Stimulated activated CD4-positive, alpha-beta T cell treated with anti-CD3 and anti-CD28 coated beads, Interleukin-1b, Interleukin-23, amount 100 ng/mL, for 48 hours (primary cell): ENCODE measurements at places on chromosomes 4 and X.

GRCh38 chr4:55125087-55125721 lies at the start of gene KDR:
Gene KDR (minus strand): TSS chr4:55125595. CDS start chr4:55125293, 302 bp downstream.
- no peak for DNase-seq

DNA sequence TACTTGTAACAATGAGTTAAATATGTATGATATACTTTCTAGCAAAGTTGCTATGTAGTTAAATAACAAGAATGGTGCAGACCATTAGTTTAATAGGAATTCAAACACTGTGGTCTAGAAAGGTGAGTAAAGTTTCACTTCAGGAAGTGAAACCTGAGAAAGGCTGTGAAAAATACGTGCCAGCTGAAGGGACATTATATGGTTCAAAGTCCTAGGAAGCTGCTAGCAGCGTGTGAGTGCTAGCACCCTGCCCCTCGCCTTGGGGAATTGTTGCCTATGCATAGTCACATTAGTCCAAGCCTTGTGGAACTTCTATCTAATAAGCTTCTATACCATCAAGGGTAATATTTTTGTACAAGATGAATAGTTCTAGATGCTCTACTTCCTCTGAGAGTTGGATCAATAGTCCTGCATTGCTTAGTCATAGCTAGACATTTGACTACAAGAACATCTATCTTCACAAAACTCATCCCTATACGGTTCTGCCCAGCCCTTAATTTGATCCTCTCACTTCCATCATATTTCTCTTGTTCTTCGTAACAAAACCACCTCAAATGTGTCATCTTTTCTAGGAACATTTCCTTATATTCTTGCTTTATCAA lies 45.8 kb upstream of the ARSJ start:
- DNase-seq, result no peak

GRCh38 chr4:135244696-135245095 lies 1043.1 kb upstream of the PABPC4L start:
- no peak for DNase-seq

DNA sequence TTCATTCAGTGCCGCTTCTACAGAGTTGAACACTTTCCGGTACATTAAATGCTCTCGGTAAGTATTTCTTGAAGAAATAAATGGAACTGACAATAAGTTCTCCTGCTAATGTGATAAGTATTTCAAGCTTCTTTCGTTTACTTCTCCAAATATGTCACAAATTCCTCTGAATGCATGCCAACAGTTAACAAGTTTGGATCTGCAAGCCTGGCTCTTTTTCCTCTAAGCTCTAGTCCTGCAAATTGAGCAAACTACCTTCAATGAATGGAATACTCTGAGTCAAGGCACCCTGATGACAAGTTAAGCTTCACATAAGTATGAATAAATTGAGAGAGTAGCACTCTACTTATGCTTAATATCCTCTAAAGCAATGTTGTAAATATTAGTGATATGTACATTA lies 403.6 kb downstream of the PDGFC start:
- DNase-seq, result no peak

DNA sequence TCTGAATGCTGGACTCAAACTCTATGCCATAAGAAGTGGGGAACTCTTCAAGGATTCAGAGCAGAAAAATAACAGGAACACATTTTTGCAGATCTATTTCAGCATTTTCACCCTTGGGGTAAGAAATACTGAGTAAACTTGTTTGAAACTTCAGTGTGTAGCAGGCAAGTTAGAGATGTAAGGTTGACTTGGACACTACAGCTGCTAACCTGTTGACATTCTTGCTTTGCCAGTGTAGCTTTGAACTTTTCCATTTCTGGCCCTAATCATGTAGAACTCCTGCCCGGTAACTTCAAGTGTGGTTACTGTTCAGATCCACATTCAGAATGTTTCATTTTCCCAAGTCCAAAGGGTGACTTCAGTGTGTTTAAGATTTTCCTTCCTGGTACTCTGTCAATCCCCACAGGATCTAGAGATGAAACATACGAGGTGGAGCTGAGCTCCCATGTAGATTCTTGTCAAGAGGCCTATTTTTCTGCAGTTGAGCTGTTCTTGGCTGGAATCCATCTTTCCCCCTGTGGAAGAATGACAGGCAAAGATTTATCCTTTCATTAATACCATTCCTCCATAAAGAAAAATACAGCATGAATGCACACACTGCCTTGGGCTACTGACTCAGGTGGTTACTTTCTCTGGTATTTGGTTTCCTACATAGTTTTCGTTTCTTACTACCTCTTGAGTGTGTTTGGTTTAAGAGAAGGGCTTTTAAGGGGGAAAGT lies 34.1 kb downstream of the FHDC1 start:
- no peak for DNase-seq

GRCh38 chr4:1300466-1301455 lies 11.1 kb downstream of the MAEA start:
- DNase-seq, result peak; percentile 48

DNA sequence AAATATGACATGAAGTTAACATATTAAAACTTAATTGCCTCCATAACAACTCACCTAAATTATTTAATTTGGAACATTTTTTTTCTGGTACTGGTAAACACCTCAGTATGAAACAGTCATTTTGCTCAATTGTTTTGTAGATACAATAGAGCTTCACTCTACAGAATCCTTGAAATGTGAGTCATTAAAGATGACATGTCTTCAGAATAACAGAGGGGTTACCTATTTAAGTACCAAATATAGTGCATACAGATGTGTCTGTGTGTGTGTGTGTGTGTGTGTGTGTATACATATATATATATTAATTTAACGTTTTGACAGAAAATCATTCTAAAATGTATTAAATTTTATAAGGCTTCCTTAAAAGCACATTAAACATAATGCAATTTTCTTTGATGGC lies 297.6 kb downstream of the INPP4B start:
- no peak for DNase-seq

DNA sequence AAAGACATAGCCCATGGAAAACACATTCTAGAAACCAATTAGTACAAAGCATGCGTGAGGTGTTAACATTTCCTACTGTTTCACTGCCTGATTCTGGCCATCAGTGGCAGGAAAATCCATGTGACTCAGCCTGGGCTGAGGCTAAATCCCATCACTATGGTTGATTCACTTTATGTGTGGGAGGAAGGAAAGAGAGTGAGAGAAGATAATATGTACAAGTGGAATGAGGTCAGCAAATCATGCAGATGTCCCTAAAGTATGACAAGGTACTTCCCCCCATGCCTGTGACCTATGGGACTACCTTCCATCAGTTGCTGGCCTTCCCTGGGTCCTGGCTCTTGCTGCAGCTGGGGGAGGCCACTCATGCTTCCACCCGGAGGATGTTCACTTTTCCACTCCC lies 64.2 kb upstream of the MAP3K15 start:
- DNase-seq, result no peak

- DNase-seq, result no peak
Observed at GRCh38 chrX:39324233-39324930, 523.1 kb downstream of the MID1IP1 start.

DNA sequence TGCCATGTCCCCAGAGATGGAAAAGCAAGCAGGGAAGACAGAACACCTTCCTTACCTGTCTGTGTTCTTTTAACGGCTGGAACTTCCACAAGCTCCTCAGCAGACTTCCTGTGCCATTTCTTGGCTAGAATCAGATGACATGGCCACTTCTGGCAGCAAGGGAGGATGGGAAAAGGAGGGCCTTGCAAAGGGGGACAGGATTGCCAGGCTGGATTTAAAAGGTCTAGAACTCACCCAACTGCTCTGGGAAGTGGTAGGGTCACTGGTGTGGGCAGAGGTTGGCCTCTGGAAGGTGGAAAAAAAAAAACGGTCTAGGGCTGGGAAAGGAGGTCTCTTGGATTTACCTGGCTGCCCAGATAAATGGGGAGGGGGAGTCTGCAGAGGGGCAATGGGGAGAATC lies 1.6 kb upstream of the USP11 start:
- no peak for DNase-seq

- DNase-seq, result no peak
Observed at GRCh38 chr4:27100713-27101112, 240.1 kb downstream of the STIM2 start.

DNA sequence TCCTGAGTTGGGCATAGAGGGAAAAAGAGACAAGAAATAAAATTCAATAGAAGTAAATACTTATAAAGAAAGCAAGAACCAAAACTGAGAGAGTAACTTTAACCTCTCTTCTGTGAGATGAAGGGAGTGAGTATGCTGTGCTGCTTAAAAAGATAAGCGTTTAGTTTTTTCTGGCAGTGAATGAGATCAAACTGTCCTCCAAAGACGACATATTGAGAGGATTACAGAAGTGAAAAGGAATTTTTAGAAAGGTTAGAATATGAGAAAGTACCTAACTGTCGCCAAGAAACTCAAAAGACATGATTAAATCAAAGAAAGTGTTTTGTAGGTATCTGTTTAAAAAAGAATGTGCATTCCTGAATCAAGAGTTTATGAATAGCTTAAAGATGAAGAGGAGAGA lies 16.0 kb downstream of the GAB1 start:
- no peak for DNase-seq

DNA sequence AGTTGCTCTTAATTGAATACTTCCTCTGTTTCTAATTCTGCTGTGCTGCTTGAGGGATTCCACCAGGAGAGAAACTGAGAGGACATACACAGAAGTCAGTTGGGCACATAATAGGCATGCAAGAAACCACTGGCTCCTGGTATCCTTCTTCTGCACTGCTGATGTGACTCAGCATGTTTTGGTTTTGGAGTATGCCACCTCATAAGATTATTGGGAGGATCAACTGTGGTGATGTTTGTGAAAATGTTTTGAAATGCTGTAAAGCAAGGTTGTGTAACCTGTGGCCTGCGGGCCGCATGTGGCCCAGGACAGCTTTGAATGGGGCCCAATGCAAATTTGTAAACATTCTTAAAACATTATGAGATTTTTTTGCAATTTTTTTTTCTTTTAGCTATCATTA lies 119.6 kb downstream of the GATB start:
- DNase-seq, result no peak

GRCh38 chr4:156437666-156438065 lies 484.0 kb upstream of the CTSO start:
- no peak for DNase-seq

DNA sequence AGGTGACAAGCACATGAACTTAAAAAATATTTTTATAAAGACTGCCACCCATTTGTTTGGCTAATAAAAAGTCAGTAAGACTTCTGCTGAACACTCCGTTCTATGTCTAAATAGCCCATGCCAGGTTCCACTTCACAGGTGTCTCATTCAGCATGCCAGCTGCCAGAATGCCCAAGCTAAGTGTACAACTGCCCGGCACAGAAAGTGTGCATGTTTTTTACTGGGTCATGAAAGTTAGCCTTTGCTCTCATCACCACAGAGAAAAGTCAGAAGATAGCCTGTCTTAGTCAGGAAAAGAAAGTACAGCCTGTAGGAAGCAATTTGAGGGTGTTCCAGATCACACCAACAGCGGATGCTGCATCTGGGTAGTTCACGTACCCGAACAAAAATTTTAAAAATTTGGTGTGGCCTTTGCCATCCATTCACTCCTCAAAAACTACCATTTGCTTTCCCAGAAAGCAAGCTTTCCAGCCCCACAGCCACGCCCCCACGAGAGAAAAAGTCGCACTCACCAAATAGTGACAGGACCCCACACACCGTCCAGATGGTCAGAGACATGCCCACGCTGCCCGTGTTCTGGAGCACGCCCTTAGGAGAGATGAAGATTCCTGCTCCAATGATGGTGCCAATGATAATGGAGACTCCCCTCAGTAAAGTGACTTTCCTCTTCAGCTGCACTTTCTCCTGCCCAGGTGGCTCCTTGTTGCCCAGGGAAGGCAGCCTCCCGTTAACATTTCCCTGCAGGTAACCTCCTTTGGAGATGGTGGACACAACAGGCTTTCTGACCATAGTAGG lies 671 bp downstream of the SLC7A11 start:
- no peak for DNase-seq

DNA sequence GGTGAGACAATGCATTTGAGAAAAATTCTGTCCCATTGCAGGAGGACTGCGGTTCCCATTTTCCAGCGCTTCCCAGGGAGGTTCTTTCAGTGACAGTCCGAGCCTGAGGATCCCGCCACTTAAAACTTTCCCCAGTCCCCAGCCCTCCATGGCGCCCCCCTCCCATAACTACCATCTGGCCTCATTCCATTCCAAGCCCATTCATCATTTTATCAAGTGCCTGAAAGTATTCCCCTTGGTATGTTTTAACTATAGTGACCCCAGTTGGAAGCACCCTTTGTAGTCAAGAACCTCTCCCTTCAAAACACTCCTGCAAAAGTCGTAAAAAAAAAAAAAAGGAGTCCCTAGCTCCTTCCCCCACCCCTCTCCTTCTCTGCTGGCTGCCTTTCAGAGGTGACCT lies 1.2 kb downstream of the RASL11B start:
- DNase-seq, result no peak

DNA sequence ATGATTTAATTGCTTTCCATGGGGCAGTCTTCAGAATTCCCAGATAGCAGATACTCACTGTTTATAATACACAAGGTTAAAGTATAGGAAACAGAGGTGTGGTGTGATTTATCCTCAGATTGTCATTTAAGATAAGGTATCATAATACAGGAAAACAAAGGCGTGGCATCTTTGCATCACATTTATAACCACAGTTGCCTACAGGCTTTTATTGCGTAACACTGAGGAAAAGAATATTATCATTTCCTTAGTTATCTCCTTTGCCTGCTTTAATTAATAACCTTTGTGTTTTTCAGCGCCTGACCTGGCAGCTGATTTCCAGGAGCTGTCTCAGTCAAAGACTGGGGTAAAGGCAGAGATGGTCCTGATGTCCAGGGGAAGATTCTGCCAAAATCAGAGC lies 68.8 kb downstream of the SSX7 start:
- DNase-seq, result no peak

DNA sequence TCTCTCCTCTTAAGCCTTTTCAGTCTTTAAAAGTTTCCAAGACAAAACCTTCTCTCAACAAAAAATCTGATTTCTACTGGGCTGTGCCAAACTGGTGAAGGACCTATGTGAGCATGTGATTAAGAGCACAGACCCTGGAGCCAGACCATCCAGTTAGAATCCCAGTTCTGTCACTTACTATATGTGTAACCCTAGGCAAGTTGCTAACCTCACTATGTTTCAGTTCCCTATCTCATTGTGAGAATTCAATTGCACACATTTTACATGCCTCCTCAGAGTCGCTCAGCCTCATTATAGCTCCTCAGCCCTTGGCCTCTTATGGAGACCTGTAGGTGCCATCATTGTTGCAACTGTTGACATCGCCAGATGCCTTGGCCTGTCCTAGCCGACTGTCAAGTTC lies 54.1 kb upstream of the VEGFD start:
- no peak for DNase-seq

GRCh38 chr4:53196882-53197771 lies 168.7 kb downstream of the SCFD2 start:
- no peak for DNase-seq

- no peak for DNase-seq
Observed at GRCh38 chr4:65668201-65669089, 1.8 kb downstream of the EPHA5 start.
